Activated gamma-delta T cell treated with anti-CD3 and anti-CD28 coated beads, Interleukin-2, amount 50 U/mL, for 16 hours (primary cell): ENCODE measurements at places on chromosomes 5 and 9.

- no peak for DNase-seq
Observed at GRCh38 chr5:94849821-94850736, 231.6 kb downstream of the SLF1 start.

DNA sequence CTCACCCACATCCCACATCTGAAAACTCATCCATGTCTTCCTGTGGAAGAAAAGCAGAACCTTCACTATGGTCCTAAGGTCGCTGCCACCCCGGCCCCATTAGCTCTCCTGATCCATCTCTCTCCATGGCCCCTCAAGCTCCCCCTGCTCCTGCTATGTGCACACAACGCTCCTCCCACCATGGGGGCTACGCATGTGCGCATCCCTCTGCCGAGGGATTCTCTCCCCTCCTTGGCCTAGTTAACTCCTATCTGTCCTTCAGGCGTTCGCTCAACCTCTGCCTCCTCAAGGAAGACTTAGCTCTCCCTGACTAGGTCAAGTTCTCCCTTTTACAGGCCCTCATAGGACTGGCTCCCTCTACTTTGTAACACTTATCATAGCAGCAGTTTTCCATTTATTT, 9.8 kb downstream of the AKNA start:
- DNase-seq = no peak

DNA sequence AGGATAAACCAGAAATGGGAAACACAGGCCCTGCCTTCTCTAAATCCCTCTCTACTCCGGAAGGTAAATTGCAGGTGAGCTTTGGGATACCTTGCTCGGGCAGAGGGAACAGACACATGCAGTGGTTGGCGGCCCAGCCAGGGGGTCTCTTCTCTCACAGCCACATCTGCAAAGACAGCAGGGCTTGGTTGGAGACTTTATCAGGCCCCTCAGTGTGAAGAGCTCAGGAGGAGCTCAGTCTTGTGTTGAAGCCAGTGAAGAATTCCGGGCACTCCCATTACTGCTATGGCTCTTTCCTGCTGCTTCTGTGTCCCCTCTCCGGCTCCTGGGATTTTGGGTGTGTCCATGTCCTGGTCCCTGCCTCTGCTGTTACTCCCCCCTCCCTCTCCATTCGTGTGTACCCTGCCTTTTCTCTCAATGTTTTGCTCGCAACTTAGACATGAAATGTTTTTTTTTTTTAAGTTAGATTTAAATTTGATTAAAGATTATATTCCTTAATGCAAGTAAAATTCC, 99.8 kb downstream of the TRIO start:
- DNase-seq = no peak

DNA sequence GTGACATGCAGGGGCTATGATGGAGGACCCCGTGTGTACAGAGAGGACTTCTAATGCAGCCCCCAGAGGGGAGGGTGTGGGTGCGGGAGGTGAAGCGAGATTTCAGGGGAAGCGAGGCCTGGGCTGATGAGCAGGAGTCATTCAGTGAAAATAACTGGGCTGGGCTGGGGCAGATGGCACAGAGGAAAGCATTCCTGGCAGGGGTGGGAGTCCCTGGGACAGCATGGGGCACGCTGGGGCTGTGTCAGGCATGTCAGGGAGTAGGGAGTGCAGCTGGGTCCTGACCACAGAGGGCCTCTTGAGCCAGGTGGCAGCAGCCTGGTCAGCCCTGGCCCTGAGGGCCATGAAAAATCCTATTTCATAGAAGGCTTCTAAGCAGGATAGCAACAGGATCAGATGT, 36.6 kb downstream of the COL15A1 start:
- DNase-seq = no peak

- no peak for DNase-seq
Observed at GRCh38 chr9:119004618-119004990, 364.6 kb downstream of the BRINP1 start.

- no peak for DNase-seq
Observed at GRCh38 chr9:4620881-4621555, 41.1 kb upstream of the PLPP6 start.
